ENCODE measurements at places on chromosomes 5 and 9.

- no peak for DNase-seq
Measured at GRCh38 chr5:78574731-78575161, 73.8 kb downstream of the LHFPL2 start.

- no peak for DNase-seq
Measured at GRCh38 chr5:50667023-50667652, 701 bp downstream of the PARP8 start.

DNA sequence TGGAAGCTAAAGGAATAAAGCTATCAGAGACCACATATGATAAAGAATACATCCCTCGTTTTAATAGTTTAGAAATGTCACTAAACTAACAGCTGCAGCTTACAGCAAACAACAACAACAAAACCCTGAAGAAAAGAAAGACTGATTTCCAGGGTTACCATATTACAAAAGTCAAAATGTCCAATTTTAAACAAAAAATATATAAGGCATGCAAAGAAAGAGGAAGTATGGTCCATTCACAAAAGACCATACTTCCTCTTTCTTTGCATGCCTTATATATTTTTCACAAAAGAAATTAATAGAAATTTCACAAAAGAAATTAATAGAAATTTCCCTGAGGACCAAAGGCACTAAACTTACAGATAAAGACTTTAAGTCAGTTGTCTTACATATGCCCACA, 354.2 kb downstream of the ARL15 start:
- no peak for DNase-seq

DNA sequence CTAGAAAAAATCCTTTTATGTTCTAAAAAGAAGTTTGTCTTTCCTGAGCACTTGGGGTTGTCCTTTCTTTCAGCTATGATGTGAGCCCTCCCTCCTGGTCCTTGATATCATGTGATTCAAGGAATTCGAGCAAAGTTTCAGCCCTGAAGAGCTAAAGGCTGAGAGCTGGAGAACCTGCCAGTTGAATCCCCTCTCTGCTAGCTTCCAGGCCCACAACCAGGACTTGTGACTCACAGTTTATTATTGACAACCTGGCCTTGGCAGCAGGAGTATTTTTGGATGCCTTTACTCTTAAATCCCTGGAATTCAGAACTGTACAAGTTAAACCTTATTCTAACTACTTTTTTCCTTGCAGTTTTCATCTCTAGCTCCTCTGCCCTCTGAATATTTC, 182.8 kb downstream of the SPOCK1 start:
- no peak for DNase-seq

GRCh38 chr5:119864286-119864685, 234.9 kb downstream of the FAM170A start:
- DNase-seq: no peak

DNA sequence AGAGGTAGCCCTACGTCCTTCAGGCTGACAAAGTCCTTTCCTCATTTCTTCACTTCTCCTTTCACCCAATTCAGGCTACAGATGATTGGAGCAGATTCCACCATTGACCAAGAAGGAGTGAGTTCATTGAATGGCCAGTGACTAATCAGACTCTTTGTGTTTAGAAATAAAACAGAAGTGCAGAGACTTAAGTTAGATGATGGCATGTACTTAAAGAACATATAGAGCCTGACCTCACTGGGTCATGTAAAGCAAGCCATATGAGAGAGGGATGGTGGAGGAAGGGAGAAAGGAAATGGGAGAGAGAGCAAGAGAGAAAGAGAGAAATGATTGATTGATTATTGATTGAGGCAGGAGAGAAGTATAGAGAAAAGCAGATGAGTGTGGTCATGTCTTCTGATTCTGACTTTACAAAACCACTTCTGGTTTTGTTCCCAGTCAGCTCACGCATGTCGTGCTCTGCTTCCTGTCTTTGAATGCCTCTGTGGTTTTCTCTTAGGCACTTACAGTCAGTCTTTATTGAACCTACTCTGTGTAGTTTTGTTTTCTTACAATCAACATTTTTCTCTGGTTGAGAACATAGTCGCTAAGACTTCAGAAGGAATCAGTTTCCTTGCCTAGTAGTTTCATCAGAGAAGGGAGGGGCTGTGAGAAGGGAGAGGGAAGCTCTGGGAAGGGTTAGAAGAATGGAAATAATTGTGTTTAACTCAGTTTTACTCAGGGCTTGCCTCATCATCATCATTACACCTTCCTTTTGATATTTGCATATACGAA, 149.2 kb upstream of the KLF9 start:
- no peak for DNase-seq

- no peak for DNase-seq
Measured at GRCh38 chr5:145062280-145063062, 772.7 kb downstream of the PRELID2 start.

DNA sequence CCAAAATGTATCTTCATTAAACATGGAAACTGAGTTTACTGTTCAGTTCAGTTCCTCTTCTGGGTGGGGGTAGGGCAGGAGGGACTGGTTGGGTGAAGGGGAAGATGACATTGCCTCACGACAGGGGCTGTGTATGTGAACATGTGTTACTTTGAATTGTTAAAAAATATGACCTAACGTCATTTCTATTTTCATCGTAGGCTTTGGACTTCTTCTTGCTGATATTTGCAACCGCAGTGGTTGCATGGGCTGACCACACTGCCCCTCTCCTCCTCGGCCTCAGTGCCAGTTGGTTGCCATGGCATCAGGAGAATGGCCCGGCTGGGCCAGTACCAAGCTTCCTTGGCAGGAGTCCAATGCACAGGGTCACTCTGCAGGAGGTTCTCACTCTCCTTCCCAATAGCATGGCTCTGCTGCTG, 41.5 kb downstream of the HACD4 start:
- DNase-seq: no peak

DNA sequence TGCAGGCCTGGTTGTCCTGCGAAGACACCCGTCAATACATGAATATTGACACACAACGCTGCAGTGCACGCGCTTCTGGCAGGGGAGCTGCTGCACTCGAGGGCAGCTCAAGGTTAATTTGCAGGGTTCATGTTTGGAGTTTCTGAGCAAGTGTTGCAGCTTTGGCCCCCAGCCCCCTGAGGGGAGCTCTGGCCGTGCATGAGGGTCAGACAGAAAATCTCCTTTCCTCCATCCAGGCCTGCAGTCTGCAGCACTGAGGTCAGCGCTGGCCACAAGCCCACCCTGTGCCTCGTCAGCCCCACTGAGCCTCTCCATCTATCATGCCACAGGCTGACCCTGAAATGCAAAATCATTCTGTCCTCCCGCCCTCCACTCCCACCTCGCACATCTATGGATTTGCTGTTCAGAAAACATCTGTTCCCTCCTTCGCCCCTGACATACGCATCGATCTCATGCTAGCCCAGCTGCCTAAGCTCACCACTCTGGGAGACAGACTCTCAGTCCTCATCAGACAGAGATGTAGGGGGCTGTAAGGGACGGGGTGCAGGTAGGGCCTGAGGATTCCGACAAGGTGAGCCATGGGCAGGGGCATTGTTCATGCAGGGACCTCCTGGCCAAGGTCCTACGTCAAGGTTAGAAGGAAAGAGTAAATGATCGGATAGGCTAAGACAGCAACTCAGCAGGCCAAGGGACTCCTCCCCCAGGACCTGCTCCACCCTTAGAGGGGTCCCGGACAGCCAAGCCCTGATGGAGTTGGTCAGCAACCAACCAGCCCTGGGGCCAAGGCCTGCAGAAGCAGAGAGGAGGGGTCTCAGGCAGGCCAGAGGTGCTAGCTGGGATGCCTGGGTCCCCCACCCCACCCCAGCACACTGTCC, 125.1 kb downstream of the KCNIP1 start:
- no peak for DNase-seq

- DNase-seq: no peak
Measured at GRCh38 chr5:119072496-119072895, 1.6 kb downstream of the DMXL1 start.

- DNase-seq: no peak
Measured at GRCh38 chr9:23779220-23779619, 46.8 kb downstream of the ELAVL2 start.

- no peak for DNase-seq
Measured at GRCh38 chr9:68951879-68952659, 61.8 kb downstream of the PRKACG start.

DNA sequence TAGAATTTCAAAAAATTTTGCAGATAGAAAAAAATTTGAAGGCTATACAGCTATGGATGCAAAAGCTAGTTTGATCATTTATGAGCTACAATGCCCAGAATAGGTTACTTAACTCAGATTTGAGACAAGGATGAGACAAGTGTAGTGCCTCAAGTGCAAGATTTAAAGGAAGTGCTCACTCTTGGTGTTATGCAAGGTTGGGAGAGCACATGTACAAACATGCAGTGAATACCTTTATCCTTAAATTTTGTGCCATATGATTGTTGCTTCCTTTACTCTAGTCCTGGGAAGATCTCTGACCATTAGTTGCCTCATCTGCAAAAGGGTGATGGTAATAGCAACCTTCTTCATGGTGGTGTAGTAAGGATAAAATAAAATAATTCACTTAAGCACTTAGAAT, 31.7 kb upstream of the PPP2R2B start:
- DNase-seq: no peak

DNA sequence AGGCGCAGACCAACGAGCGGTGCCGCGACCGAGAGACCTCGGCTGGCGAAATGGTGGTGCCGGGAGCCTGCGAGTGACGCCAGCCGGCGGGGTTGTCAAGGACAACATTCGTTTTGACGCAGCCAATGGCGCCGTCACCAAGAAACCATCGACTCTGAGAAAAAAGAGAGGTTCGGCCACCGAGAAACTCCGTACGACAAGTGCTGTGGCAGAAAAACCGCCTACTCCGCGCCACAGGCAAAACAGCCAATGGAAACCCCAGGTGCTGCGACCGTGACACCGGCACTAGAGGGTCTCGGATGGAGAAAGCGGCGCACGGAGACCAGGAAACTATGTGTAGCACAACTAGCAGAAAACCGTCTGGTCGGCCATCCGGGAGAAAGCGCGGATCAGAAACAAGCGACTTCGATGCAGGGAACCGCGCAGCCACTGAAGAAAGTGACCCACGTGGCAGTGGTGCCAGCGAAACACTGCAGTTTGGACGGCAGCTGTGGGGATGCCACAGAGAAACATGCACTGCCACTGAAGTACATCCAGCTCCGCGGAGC, 88.8 kb downstream of the ANXA2R start:
- no peak for DNase-seq

DNA sequence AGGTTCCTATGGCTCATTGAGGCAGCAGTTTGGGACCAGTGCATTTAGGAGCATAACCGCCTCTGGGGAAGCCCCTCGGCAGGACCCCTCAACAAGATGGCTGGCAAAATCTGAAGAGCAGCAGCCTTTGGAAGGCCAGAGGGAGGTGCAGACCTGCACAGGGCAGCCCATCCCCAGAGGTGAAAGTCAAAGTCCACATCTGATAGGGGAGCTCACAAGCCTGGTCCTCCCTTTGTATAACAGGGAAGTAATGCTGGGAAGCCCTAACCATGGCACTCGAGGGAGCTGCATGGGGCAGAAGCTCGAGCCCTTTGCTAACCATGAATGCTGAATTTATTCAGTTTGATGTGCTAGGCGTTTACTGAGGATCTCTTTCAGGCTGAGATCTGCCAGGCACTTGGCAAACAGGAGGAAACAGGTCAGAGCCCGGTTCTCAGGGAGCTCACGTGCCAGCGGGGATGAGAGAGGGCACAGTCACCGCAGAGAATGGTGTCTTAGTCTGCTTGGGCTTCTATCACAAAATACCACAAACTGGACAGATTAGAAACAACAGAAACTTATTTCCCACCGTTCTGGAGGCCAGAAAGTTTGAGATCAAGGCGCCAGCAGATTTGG, 114.1 kb downstream of the GABBR2 start:
- DNase-seq: no peak

DNA sequence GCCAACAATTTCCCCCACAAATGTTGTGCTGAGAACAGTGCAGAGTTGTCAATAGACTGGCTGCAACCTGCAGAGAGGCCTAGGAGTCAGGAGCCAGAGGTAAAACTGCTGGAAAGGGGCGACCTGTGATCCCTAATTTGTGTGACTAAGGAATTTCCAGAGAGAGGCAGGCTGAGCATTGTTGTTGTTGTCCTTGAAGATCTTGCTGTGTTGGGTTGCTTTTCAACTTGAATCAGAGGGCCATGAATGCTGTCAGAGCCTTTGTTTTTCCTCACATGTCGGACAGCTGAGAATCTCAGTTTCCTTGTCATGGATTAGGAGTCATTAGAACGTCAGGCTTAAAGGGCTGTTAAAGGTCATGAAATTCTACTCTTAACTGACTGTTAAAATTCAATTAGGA, 134.6 kb upstream of the ASTN2 start:
- no peak for DNase-seq

DNA sequence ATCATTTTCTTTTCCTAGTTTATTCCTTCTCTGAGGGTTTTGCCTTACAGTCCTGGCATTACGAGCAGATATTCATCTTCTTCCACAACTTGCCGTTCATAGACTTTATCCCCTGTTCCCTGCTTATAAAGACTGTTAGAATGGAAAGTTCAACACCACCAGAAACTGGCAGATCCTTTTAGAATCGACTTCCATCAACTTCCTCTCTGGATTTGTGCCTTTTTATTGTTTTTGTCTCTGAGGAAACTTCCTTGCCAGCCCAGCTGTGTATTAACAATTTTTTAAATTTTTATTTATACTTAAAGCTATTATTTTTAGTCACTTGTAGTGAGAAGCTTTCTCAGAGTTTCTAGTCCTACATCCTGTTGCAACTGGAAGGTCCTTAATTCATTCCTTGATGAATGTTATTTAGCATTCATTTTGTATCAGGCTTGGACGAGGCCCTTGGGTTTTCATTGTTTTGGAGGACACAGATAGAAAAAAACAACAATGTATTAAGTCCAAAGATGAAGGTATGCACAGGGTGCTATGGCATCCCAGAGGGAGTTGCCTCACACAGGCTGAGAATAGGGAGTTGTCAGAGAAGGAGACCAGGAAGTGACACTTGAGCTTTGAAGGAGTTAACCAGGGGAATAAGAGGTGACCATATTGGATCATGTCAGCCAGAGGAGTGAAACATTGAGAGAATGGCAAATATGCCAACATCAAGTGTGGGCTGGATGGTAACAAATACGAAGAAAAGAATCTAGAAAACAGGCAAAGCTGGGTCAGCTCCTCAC, 81.3 kb downstream of the ADAMTSL1 start:
- no peak for DNase-seq

DNA sequence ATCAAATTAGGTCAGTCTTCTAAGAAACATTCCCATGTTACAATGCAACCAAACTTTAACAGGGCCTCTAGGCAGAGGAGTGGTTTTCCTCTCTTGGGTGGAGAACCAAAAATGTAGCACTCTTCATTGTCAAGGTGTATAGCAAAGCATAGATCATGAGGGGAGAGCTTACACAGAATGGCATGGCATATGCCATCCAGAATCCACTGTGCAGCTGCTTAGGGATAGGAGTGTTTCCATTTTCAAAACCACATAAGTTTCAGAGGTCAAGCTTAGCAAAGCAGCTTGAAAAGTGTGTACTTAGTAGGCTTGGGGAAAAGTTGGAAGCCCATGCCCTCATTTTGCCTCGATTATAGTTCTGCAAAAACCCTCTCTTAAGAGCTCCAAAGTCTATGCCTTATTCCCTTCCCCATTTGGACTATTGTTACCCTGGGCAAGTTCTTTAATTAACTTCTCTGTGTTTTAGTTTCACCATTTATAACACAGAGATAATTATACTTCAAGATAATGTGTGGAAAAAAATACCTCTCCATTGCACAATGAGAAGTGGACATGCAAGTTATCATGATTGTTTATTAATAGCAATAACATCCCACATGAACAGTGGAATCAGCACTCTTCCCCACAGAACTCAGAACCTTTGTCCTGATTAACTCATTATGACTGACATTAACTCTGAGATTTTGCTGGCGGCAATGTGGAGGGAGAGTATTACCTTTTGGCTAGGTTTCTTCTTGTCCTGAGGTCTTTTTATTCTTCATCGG, 398.9 kb upstream of the WWC1 start:
- DNase-seq: no peak

GRCh38 chr9:28882529-28882928, 1309.2 kb upstream of the C9orf72 start:
- DNase-seq: no peak

- DNase-seq: no peak
Measured at GRCh38 chr5:89071101-89071940, 188.3 kb upstream of the MEF2C start.

Measured in keratinocyte (primary cell).